Stimulated activated CD4-positive, alpha-beta T cell treated with anti-CD3 and anti-CD28 coated beads, Interleukin-1b, Interleukin-23, amount 100 ng/mL, for 1 hour (primary cell): ENCODE measurements at places on chromosomes 1 and 21.

DNA sequence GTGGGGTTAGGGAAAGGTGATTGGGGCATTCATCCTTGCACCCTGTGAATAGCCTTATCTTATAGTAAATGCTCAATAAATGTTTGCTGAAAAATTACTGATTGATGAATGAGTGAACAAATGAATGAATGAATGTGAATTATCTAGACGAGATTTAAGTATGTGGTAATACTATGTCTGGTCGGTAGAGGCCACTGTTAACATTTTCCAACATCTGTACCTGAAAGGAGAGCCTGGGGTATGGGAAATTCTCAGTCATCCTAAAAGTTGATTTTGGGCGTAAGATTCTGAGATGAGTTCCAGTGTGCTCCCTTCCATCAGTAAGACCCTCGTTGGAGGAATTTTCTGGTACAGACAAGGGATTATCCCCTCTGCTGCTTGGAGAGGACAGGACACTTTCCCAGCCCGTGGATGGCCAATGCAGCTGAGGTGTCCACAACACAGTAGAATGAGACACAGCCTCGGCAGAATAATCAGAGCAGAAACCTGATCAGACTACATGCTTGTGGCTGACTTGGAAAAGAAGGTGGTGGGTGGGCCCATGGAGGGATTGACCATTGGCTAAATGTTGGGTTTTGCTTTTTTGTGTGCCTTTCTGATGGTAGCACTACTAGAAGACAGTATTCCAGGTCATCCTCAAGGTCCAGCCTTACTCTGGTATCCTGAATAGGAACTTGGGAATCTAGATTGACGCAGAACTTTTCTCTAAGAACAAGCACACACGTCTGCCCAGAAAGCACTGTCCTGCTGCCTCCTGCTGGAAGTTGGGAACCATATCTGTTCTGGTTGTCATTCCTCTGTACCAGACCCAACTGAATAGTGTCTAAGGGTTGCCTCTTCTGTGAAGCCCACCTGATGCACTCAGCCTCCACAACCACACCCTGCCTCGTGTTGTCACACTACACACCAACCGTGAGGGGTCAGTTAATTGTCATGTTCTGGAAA, 262.0 kb downstream of the TNR start:
- DNase-seq: no peak

- no peak for DNase-seq
Observed at GRCh38 chr1:154403261-154403943, 1.7 kb upstream of the IL6R start.

- no peak for DNase-seq
Observed at GRCh38 chr1:20726932-20727745, 5.4 kb downstream of the SH2D5 start.

- no peak for DNase-seq
Observed at GRCh38 chr1:2593251-2593878, 6.8 kb downstream of the PRXL2B start.

- DNase-seq: no peak
Observed at GRCh38 chr1:99328171-99328570, 63.9 kb downstream of the PLPPR4 start.
